Activated CD4-positive, alpha-beta T cell treated with anti-CD3 and anti-CD28 coated beads for 48 hours (primary cell): ENCODE measurements at places on chromosomes 13 and 19.

DNA sequence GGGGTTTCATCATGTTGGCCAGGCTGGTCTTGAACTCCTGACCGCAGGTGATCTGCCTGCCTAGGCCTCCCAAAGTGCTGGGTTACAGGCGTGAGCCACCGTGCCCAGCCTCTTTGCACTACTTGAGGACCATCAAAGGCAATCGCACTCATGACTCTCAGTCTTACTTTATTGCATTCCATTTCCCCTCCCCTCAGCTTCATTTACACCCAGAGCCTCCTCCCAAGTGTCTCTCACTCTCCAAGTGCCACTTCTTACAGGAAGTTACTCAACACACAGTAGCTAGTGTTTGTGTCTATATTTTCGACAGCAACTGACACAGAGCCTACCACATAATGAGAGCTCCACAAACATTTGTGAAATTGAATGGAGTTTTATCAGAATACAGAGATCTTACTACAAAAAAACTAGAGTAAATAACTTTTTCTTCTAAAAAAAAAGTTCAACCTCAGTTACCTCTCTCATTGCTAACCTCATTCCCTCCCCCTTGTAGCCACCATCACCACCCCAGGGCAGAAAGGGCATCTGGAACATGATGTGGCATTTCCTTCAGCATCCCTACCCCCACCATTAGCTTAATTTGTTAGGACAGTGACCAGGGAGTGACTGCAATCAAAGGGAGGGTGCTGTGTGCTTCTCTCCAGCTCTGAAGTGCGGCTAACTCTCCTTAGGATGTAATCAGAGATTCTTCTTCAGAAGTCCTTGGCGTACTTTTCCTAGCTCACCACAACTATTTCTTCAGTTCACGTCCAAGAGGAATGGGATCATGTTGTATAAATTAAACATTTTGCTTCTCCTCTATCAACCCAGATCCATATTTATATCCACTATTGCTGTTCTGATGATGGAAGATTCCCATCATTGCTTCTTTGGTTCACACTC is 17.0 kb upstream of the RUBCNL start:
- no peak for DNase-seq

DNA sequence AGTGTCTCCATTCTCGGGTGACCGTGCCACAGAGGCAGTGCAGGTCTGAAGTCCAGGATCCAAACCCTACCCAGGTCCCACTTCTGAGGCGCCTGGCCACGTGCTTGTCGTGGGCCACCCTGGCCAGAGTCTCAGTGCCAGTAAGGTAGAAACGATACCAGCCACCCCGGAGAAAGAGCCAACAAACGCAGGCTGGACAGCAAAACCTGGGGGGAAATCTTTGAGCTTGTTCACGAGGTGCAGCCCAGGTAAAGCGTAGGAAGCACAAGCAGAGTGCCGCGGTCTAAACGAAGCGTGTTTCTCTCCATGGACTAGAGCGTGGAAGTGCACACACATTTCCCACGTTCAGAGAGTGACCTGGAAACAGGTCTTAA is 95.6 kb downstream of the ATP11A start:
- DNase-seq = no peak

- DNase-seq = no peak
Measured at GRCh38 chr13:111183959-111184358, 68.8 kb downstream of the ARHGEF7 start.

- DNase-seq = no peak
Measured at GRCh38 chr13:42804244-42804874, 23.0 kb downstream of the FAM216B start.

DNA sequence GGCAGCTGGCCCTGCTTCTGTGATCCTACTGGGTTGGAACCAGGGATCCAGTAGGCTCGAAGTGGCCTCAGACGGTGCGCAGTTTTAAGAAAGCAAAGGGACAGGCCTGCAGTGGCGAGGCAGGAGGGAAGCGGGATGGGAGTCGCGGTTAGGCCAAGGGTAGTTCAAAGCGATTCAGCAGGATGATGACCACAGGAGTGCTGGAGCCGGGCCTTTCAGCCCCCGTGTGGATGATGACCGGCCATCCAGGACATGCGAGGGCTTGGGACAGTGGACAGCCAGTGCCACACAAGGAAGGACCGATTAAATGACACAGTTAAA is 854 bp downstream of the RNASEH2B start:
- DNase-seq = no peak
